GM23338 (cell line): ENCODE measurements at places on chromosomes 12 and 14. TPM values are rescaled to one million over a fixed set of nuclear protein-coding genes. Genes with fewer than 3 reads are reported as not detected.

DNA sequence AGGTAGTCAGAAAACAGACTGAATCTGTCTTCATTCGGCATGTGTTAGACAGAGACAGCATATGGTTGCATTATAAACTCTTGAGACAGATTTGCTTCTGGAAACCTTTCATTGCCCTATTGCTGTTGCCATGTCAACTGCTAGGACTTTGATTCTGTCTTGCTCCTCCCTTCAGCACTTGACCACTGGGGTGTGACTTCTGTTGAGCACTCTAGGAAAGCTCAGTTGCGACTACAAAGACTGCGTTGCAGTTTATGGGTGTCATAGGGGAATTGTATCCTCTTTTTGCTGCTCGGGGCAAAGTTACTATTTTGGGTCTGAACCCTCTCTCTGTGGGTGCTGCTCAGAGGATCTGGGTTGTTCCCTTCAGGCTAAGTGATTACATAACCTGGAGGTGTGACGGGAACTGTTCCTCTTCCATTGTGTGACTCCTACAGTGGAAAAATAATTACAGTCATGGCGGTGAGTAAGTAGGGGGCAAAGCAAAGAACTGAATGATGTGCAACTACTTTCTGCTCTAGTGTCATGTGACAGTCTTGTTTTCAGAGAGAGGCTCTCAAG lies 44.3 kb upstream of the TRIM9 start:
- H3K27ac ChIP-seq = peak overlapping the region; percentile 30; the same call in 1 of the 2 replicates
- peaks cover 31% of the 10 kb centered on the region for H3K4me1 ChIP-seq
- H3K27me3 ChIP-seq = no peaks in the 10 kb centered on the region
- 0 out of 2 replicates have a peak, but pooled peaks cover 3% of the 10 kb centered on the region for H3K36me3 ChIP-seq

Gene LYZ
- total RNA-seq = not detected in 2 replicates

Gene SERPINA10
- total RNA-seq = not detected in 2 replicates

Gene HPD
- not detected in 2 replicates for total RNA-seq

DNA sequence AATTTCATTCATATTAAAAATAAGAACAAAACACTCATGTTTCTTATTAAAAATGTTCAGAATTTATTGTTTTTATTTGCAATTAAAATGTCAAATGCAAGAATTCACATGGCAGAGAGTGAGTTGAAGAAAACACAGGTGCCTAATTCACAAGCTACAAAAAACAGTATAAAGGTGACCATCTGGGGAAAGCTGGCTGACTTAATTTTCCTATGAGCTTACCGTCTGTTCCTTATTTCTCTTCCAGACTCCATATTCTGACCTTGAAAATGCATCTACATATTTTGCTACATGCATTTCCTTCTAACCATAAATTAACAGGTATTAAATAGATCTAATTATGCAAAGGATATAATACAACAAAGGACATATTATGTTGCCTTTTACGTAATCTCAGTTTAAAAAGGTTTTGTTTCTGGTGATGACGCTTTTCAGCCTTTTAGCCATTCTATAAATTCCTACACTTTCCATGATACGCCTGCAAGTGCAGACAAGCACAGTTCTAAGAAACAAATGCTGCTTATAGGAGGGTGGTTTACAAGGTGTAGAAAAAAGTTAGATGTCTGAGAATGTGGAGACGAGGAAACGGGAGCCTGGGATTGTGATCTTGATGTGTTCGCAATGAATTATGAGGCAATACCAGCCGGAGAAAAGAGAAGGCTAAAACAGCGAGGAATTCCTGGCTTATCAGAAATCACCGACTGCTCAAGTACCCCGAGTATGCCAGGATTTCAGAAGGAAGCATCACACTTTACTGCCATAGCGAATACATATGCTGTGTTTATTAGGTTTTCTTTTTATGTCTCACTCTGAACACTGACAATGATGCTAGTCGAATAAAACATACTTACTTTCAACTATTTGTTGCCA lies 24.6 kb downstream of the LIN7A start:
- no peaks in the 10 kb centered on the region for H3K36me3 ChIP-seq
- H3K4me1 ChIP-seq = peaks cover 12% of the 10 kb centered on the region; the same call in 1 of the 2 replicates
- no peaks in the 10 kb centered on the region for H3K27me3 ChIP-seq
- 0 out of 2 replicates have a peak overlapping the region, but pooled peaks have one; percentile 16 for H3K27ac ChIP-seq
- no peak for DNase-seq

- H3K27ac ChIP-seq = no peak overlapping the region
- DNase-seq = no peak
- no peak overlapping the region for H3K4me3 ChIP-seq
Measured at GRCh38 chr14:55094292-55095157, 34.5 kb upstream of the LGALS3 start.

Gene SLC10A1
- total RNA-seq = not detected in 2 replicates

DNA sequence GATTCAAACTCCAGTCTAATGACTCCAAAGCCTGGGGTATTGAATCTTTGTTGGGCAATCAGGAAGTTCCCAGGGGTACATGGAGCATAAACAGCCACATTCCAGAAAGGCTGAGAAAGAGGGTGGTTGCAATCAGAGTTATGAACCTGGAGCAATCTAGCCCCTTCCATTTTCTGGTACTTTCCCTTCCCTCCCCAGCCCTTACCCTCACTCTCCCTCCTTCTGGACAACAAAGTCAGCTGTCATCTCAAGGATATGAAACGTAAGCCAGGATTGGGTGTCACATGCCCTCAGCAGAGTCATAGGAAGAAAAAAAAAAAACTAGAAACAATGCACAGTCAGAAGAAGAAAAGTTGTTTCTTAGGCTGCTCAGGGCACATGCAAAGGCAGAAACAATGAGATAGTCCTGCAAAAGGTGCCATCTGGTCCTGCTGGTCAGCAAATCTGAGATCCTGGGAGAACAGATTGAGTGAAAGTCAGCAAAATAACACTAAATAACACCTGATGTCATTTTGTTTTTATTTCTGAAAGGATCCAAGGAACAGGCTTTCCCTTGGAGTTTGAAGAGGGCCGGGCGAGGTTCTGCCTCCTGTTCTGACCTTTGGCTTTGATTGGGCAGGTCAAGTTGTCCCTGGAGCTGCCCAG lies 27.1 kb downstream of the TMEM229B start:
- H3K36me3 ChIP-seq = no peaks in the 10 kb centered on the region
- H3K27me3 ChIP-seq = no peaks in the 10 kb centered on the region
- H3K4me1 ChIP-seq = peaks cover 5% of the 10 kb centered on the region; the same call in 1 of the 2 replicates
- no peak for DNase-seq

Gene IL22
- not detected in 2 replicates for total RNA-seq

DNA sequence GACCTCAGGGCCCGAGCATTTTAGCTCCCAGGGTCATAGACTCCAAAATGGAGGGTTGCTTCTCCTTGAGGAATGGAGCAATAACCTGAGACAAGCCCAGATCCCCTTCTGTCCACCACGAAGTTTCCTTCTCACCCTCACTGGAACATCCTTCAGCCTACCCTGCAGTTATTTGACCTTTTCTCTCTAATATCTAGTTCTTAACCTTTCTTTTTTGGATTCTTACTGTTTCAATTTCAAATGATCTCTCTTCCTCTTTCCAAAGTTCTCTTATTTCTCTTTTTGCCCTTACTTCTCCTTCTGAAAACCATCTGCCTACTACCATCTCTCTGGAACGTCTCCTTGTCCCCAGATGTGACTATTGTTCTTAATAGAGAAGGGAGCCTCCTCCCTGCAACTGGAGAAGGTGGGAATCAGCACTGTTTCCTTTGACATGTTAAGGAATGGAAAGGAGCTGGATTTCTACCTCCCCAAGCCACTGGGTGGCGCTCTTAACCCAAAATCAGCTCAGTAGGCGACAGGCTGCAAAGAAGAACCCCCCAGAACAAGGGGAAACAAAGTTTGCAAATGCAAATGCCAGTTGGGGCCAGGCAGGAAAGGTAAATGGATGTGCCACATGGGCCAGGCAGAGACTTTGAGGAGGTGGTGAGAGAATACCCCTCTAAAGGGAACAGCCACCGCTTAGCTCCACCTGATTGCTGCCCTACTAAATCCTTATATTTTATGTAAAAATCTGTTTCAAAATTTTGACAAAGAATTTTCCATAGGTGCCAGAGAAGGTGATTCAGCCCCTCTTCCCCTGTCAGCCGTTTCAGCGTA lies 22.4 kb upstream of the PDE1B start:
- no peaks in the 10 kb centered on the region for H3K36me3 ChIP-seq
- H3K4me1 ChIP-seq = peaks cover 6% of the 10 kb centered on the region; the same call in 1 of the 2 replicates
- no peak overlapping the region for H3K4me3 ChIP-seq
- H3K27ac ChIP-seq = no peak overlapping the region
- peak; percentile 93 for DNase-seq

Gene PPP1R3E
- 0.66 and 2.3 TPM in 2 replicates for total RNA-seq

- DNase-seq = no peak
- H3K27ac ChIP-seq = no peak overlapping the region
- no peak overlapping the region for H3K4me3 ChIP-seq
- no peaks in the 10 kb centered on the region for H3K36me3 ChIP-seq
- no peaks in the 10 kb centered on the region for H3K27me3 ChIP-seq
- no peaks in the 10 kb centered on the region for H3K4me1 ChIP-seq
Measured at GRCh38 chr12:50338920-50339645, 55.8 kb upstream of the LIMA1 start.

- no peaks in the 10 kb centered on the region for H3K36me3 ChIP-seq
- H3K4me1 ChIP-seq = peaks cover 10% of the 10 kb centered on the region
- DNase-seq = no peak
- no peak overlapping the region for H3K4me3 ChIP-seq
- H3K27ac ChIP-seq = no peak overlapping the region
Measured at GRCh38 chr14:50083467-50084337, 32.7 kb downstream of the VCPKMT start.

GRCh38 chr14:98189944-98190343 lies 1082.1 kb downstream of the BCL11B start:
- H3K4me3 ChIP-seq = no peak overlapping the region
- H3K4me1 ChIP-seq = no peaks in the 10 kb centered on the region
- H3K27me3 ChIP-seq = no peaks in the 10 kb centered on the region

DNA sequence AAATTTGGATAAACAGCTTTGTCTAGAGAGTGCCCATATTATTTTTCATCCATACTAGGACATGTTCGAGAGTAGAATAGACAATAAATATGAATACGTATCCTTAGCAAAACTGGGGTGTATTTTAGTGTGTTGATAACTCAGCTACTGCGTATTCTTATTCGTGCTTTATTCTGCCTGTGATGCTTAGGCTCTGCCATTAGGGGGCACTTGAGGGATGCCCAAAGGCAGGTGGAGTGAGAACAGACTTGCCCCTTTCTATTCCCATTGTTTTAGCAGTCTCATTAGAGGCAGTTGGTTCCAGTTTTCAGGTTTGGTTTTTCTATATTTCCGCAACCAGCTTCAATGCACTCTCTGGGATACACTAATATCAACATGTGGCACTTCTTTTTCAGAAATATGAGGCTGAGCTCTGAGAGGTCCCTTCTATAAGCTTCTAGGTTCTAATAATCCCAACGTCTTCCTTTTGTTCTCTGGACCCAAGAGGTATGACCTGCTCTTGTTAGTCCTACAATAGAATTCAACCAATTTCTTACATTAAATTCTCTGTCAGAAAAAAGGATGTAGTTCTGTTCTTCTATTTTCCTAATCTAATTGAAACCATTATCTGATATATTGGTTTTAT lies 985.7 kb upstream of the FBXO33 start:
- H3K4me3 ChIP-seq = no peak overlapping the region
- H3K27me3 ChIP-seq = no peaks in the 10 kb centered on the region
- H3K27ac ChIP-seq = no peak overlapping the region
- H3K4me1 ChIP-seq = no peaks in the 10 kb centered on the region
- DNase-seq = peak; percentile 82

DNA sequence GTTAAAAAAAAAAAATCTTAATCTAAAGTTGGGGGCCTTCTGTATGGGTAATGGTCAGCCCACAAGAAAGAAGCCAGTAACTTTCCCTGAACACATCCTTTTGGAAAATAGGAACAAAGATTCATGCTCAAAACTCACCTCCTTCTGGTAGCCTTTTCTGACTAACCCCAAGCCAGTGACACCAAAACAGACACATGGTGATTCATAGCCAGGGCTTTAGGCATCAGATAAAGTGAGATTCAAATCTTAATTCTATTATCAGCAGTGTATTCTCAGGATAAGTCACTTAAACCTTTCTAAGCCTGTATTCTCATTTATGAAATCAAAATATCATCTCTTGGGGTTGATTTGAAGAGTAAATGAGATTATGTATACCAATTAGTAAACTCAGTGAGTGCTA lies 4.9 kb downstream of the ATP5MC2 start:
- H3K36me3 ChIP-seq = peaks cover 60% of the 10 kb centered on the region
- H3K27me3 ChIP-seq = no peaks in the 10 kb centered on the region
- H3K27ac ChIP-seq = 0 out of 2 replicates have a peak overlapping the region, but pooled peaks have one; percentile 26
- H3K4me3 ChIP-seq = no peak overlapping the region
- H3K4me1 ChIP-seq = peaks cover 12% of the 10 kb centered on the region
- no peak for DNase-seq

DNA sequence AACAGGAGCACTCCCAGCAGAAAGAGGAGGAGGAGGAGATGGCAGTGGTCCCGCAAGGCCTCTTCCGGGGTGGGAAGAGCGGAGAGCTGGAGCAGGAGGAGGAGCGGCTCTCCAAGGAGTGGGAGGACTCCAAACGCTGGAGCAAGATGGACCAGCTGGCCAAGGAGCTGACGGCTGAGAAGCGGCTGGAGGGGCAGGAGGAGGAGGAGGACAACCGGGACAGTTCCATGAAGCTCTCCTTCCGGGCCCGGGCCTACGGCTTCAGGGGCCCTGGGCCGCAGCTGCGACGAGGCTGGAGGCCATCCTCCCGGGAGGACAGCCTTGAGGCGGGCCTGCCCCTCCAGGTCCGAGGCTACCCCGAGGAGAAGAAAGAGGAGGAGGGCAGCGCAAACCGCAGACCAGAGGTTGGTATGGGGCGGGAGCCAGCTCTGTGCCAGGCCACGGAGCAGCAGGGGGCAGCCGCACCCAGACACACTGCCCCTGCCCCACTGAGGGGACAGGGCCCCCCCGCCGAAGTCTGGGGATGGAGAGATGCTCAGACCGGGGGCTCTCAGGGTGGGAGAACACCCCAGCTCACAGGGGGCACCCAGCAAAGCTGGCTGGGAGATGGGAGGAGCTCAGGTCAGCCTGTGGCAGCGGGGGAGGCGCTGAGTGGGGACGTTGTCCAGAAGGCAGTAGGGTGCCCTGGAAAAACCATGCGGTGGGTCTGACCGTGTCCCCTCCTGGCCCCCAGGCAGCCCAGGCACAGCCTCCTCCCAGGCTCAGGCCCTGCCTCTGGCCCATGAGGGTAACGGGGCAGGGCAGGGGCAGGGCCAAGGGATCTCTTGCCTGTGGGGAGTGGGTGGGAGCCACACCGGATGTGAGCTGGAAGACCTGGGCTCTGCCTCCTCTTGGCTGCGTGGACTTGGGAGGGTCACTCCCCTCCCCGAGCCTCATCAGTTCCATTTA lies 9.8 kb downstream of the CHGA start:
- H3K27ac ChIP-seq = no peak overlapping the region
- no peaks in the 10 kb centered on the region for H3K36me3 ChIP-seq
- H3K4me3 ChIP-seq = no peak overlapping the region
- no peaks in the 10 kb centered on the region for H3K27me3 ChIP-seq
